ENCODE measurements at places on chromosomes 4 and X.

DNA sequence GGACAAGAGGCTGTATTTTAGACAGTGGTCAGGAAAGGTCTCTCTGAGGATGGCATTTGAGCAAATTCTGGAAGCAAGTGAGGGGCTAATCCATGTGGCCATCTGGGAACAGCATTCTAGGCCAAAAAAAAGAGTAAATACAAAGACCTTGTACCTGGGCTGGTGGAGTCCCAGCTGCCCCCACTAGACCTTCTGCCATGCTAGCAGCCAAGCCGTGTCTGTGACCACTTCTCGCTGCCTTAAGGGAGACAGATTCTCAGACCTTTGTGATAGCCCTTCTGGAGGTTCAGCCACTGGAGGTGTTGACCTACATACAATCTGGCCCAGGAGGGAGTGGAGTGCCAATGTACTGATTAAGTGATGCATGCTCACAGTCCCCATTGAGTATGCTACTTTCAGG is 506.2 kb downstream of the MID1IP1 start:
- DNase-seq: no peak

DNA sequence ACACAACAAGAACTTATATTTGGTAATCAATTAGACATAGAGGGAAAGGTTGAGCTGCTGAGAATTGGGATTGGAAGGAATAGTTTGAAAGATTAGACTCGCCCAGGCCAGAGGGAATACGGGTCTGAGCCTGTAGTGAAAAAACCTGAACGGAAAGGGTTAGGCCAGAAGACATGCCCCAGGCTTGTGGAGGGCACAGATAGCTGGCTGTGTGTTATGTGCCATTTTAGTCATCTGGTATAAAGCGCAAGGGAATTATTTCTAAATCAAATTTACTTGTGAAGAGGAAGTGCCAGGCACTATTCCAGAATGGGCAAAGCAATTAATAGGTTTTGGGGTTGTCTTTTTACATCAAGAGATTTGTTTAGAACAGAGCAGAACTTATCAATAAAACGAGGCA is 187.5 kb upstream of the ANKRD50 start:
- DNase-seq: no peak

- no peak for DNase-seq
Measured at GRCh38 chrX:25548811-25549210, 533.0 kb upstream of the ARX start.

DNA sequence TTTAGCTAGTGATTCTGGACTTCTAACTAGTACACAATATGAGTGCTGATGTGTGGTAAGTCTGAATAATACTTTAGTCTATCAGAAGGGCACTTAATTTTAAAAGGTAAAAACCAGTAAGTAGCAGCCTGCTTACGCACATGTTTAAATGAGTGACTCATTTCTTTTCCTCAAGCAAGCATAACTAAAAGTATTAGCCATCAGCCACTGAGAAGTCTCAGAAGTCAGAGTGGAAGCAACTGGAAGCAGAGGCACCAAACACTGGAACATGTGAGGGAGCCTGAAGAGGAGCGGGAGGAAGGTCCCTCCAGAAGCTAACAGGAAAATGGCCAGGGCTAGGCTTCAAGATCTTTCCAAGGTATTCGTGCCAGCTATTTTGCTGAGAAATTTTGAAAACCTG is 257.7 kb downstream of the RAPGEF2 start:
- DNase-seq: no peak

- DNase-seq: no peak
Measured at GRCh38 chr4:858041-858481, 32.1 kb upstream of the CPLX1 start.

DNA sequence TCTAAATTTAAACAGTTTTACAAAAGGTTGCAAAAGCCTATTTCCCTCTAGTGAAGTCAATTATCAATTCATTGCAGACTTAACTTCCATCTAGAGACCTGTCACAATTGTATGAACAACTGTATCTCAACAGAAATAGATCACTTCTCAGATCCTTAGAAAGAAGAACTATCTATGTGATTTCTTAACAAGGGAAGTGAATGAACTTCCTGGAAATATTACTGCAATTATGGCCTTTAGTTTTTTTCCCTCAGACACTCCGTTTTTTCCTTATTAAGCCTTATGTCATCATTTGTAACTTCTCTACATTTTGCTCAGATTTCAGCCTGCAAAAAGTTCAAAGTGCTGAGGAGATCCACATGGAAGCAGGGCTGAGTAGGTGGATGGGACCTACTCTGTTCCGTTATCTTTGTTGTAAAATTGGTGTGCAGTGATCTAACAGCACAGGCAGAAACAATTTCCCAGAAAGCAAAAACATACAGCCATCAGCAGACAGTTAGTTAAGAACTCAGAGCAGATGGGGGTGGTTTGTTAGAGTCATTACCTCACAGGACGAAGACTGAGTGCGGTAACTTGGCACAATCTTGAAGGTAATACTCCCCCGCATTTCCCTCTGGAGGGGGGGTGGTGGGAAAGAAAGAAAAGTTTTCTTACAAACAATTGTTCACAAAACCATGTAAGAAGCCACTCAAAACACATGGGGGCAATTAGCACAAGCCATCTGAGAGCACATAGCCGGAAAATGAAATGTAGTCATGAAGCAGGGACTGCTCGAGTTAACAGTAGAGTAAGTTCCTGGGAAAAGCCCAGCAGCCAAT is 112.3 kb downstream of the NYX start:
- peak; percentile 16 for DNase-seq

GRCh38 chr4:47704693-47705325 is 133.1 kb downstream of the CORIN start:
- DNase-seq: peak; percentile 82

GRCh38 chrX:153460826-153461225 is 9.6 kb downstream of the HAUS7 start:
- DNase-seq: peak; percentile 29

DNA sequence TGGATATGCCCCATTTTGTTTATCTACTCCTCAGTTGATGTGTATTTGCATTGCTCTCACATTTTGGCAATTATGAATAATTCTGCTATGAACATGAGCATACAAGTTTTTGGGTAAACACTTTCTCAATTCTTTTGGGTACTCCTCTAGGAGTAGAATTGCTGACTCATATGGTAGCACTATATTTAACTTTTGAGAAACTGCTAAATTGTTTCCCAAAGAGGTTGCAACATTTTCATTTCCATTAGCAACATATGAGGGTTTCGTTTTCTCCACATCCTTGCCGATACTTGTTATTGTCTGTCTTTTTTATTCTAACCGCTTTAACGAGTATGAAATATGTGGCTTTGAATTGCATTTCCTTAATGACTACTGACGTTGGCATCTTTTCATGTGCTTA is 185.4 kb downstream of the TSPAN5 start:
- DNase-seq: no peak

DNA sequence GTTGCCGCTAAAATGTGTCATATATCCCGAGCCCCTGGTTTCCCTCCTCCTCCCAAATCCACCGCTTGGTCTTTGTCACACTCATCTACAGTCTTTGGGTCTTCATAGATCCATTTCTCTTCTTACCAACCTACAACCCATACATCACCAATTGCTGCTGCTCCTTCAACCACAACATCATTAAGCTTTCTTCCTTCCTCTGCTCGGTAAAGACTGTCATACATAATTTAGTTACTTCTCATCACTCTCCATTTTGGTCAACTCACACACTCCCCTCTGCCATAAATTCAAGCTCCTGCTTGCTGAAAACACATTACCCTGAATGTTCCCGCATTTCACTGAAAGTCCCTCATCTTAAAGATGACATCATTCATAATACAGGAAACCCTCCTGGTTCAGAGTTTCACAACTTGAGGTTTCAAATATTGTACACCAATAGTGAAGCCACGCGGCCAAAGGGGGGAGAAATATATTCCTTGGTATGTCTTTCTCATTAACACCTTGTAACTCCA is 1.7 kb upstream of the DCTD start:
- DNase-seq: peak; percentile 31

DNA sequence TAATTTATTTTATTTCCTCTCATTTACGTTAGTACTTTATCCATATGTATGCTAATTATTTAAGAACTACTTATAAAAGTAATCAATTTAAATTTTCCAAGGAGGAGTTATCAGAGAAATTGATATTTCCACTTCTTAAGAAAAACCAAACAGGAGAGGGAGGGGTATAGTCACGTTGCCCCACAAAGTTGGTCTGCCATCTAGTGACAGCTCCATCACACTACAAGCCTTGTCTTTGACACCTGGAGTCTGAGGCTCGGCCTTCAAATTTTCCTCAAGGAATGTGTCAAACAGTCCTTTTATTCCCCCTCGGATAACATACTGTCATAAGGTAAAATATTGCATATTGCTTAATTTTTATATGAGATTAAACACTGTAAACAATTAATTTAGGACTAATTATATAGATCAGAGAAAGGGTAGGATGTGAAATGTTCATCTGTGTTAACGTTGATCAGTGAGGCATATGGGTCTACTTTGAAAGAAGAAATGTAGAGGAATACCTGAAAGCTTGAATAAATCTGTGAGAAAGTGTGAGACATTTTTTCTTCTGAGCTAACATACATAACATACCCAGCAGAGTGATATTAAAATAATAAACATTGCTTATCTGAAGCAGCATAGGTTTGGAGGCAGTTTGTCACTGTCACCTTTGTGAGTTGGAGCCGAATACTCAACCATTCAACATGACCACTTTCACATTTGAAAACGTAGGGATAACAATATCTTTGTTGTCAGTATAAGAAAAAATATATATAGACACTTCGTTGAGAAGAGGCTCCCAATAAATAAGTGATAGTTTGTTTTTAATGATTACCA is 114.4 kb downstream of the GLRA3 start:
- peak; percentile 71 for DNase-seq

DNA sequence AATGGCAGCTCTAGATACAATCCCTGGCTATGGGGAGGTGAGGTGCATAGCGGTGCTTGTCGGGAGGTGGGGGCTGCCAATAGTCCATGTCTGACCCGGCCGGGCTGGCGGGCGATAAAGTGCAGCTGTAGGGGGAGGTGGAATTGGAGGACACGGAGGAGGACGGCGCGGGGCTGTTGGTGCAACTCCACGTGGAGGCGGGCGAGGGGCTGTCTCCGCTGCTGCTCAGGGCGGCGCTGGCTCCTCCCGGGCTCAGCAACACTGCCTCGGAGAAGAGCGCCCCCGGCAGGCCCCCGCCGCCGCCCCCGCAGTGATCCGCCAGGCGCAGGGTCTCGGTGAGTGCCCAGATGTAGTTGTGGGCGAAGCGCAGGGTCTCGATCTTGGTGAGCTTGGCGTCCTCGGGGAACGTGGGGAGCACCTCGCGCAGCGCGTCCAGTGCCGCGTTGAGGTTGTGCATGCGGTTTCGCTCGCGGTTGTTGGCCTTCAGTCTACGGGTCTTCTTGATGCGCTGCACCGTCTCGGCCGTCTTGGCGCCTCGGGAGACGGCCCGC is 1.3 kb downstream of the NEUROG2 start:
- no peak for DNase-seq

DNA sequence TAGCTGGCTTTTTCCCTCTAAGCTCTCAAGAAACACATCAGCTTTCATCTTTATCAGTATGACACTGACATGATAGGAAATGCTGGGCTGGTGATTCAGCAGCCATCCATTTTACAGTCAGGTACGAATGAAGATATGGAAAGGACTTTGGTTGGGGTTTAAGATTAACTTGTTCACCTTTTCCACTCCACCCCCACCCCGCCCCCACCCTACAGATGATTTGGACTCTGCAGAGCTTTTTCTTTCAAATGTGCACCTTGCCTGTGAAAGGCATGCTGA is 132.6 kb downstream of the AKAP4 start:
- DNase-seq: no peak

GRCh38 chr4:159017323-159018026 is 85.4 kb upstream of the RAPGEF2 start:
- DNase-seq: peak; percentile 15

GRCh38 chr4:72063726-72064125 is 31.9 kb downstream of the NPFFR2 start:
- DNase-seq: no peak

DNA sequence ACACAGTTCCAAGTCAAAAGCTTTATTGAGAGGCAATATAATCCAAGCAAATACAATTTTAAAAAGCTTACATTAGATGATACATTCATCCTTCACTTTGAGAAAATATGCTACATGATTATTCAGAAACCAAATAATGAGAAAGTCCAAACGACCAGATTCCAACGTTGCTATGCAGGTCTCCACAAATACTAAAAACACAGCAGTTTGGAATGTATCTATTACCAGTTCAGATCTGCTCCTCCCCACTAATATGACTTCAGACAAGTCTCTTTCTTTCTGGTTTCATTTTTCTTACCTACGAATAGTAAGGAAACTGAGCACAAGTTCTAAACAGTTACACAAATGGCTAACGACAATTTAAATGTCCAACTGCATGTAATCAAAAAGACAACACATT is 9.5 kb downstream of the NAF1 start:
- DNase-seq: no peak

GRCh38 chrX:72569786-72570185 is 2.9 kb downstream of the HDAC8 start:
- no peak for DNase-seq
